LoVo (cell line): ENCODE measurements at places on chromosomes 11 and 22.

- DNase-seq: no peak
These were observed 19.7 kb upstream of the PDGFB start for GRCh38 chr22:39264349-39265038.

DNA sequence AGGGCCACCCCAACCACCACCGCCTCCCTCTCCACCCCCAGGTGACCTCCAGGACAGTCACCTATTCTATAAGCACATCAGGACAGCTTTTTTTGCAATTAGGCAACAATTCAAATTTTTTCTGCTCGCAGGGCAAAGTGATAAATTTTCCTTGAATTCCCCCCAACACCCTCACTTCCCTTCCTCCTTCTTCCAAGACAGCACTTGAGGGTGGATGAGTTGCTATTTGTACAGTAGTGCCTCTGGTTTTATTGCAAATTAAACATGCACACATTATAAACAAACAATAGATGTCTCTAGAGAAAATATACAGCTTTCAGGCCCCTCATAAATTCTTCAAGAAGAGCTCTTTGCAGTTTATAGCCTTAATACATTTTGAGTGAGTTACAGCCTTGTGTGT lies 80.9 kb upstream of the USP47 start:
- no peak for DNase-seq

GRCh38 chr11:61041755-61042518 lies 60.4 kb upstream of the CD5 start:
- no peak for DNase-seq

DNA sequence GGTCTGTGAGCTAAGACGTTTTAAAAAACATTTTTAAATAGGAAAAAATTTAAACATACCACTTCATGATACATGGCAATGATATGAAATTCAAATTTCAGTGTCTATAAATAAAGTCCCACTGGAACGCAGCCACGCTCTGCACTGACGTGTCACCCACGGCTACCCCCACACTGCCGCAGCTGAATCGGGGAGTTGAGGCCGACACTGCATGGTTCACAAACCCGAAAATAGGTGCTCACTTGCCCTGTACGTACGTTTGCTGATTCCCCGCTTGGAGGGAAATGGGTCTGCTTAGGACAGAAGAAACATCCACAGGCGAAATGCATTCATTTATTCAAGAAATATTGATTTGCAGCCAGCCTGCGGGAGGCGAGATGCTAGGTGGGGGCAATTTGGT lies 1342.3 kb downstream of the TBC1D22A start:
- DNase-seq: no peak

DNA sequence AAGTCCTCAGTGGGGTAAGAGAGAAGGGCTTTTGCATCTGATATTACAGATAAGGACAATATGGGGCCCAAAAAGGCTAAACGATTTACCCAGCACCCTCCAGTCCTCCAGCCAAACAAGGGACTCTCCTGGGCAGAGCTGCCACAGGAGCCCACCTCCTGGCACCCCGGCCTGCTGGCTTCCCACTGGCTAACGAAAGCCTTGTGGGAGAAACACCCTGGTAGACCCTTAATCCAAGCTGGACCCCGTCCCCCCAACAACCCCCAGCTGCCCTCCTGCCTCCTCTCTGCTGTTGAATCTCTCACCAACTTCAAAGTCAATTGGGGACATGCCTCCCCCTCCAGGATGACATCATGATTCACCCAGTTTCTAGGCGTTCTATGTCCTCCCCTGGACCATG lies 10.8 kb downstream of the C1QTNF6 start:
- DNase-seq: no peak

- no peak for DNase-seq
These were observed 111.4 kb upstream of the PITPNB start for GRCh38 chr22:28030473-28030872.

- no peak for DNase-seq
These were observed 98.5 kb downstream of the SPATA19 start for GRCh38 chr11:133746663-133747306.

DNA sequence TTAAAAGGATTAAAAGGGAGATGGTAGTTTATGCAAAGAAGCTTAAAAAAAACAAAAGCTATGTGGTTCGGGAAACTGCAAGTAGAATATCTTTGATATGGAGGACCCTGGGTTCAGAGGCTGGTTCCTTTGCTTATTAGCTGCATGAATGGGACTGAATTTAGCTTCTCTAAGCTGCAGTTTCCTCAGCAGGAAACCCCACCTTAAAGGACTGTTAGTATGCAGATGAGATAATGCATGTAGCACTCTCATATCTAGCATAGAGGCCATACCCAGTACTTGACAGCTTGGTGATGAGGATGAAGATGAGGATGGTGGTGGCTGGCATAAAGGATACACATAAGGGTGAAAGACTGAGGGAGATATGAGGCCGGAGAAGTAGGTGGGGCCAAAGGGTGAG lies 134.6 kb downstream of the RRAS2 start:
- no peak for DNase-seq

GRCh38 chr22:48415520-48415919 lies 1412.2 kb downstream of the BRD1 start:
- no peak for DNase-seq

DNA sequence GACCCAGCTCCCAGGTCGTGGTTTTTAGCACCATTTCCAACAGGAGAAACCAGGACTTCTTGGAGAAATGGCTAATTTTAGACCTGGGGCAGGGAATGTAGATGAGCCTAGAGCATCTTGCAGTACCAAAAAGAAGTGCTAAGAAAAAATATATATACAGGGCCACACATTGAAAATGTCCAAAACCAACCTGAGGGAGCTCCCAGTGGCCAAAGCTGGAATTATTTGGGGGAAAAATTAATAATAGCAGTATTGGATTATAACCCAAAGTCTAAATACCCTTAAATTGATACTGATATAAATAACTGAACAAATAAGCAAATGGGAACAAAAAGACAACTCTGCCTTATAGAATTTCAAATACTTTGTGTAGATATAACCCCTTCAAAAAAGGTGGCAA lies 108.0 kb downstream of the PARVA start:
- peak; percentile 3 for DNase-seq

- DNase-seq: no peak
These were observed 13.1 kb upstream of the DDX6 start for GRCh38 chr11:118804094-118804493.

- DNase-seq: no peak
These were observed at the start of gene MN1 for GRCh38 chr22:27801616-27802345. Gene MN1 (minus strand): TSS chr22:27801756. CDS start chr22:27800543, 1,213 bp downstream.

- DNase-seq: peak; percentile 46
These were observed 20.0 kb downstream of the TRMU start for GRCh38 chr22:46355369-46355995.

GRCh38 chr11:13699041-13699440 lies 30.6 kb downstream of the FAR1 start:
- DNase-seq: no peak

DNA sequence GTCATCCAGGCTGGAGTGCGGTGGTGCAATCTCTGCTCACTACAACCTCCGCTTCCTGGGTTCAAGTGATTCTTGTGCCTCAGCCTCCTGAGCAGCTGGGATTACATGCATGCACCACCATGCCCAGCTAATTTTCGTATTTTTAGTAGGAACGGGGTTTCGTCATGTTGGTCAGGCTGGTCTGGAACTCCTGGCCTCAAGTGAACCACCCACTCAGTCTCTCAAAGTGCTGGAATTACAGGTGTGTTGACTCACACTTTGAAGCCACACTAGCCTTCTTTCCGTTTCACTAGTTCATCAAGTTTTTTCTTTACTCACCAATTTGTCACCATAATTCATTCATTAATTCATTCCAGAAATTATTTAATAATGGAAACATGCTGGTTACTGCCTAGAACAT lies 298.4 kb upstream of the MTNR1B start:
- no peak for DNase-seq
